Neural crest cell (in vitro differentiated cells): ENCODE measurements at places on chromosomes 6 and 20.

GRCh38 chr6:47109281-47109680 lies 67.1 kb upstream of the ADGRF1 start:
- no peak for DNase-seq

DNA sequence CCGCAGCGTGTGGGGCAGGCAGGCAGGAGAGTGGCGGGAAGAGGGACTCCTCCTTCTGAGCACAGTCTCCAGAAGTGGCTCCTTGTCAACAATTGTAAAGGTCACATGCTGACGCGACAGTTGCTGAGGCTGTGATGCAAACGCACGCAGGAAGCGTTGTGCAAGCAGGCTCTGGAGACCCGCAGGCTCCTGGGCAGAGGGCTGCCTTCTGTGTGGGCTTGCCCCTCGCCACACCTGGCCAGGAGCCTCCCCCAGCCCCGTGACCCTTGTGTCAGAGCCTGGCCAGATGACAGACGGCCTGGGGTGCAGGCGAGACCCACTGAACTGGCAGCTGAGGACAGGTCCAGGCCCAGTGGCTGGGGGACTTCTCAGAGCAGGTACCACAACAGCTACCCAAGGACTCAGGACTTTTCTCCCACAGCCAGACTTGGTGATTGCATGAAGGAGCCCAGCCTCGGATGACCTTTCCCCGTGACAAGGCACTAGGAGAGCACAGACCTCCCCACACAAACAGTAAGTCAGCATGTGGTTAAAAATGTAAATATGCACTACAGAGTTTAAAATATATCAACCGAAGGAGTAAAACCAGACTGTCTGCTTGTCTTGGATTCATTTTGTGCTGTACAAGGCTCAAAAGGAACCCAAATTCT lies 222.1 kb upstream of the RREB1 start:
- DNase-seq = no peak

DNA sequence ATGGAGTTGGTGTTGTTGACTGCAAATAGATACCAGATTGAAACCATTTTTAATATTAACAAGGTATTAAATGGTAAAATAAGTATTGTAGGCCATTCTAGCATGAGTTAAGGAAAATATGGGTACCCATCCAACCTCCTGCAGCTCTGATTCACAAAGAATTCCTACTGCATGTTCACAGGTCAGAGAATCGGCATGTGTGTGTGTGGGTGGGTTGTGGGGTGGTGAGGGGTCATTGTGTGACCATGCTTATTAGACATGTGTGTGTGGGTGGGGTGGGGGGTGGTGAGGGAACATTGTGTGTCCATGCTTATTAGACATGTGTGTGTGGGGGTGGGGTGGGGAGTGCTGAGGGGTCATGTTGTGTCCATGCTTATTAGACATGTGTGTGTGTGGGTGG lies 3.2 kb downstream of the IYD start:
- no peak for DNase-seq

- DNase-seq = no peak
Measured at GRCh38 chr20:23520185-23520584, 29.3 kb downstream of the CST8 start.

- no peak for DNase-seq
Measured at GRCh38 chr6:47633141-47633540, 65.2 kb upstream of the ADGRF4 start.

- no peak for DNase-seq
Measured at GRCh38 chr20:45372646-45373352, 5.3 kb downstream of the TP53TG5 start.

DNA sequence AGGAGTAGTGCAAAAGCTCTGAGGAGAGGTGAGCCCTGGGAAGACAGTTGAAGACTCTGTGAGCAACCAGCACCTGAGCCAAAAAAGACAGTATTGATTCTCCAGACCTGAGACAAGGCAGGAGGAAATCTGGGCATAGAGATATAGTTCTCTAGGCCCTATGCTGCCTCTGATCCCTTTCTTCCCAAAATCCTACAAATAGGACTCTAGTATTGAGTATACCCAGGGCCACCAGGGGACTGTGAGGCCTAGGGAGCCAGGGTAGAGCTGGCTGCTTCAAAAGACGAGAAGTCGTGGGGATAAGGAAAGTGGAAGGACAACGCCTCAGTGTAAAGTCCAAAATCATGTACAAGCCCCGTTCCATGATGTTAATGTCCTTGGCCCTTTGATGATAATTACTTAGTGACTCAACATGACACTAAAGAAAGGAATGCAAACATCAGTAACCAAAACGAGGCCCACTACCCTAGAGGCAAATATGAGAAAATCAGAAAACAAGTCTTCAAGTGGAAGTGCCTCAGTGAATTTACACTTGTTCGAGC lies 197.3 kb upstream of the PROKR2 start:
- no peak for DNase-seq

- DNase-seq = peak; percentile 36
Measured at GRCh38 chr20:36541227-36541767, at the start of gene MYL9. TSS of gene MYL9 (plus strand) at chr20:36541519. CDS start at chr20:36544885, 3,366 bp downstream.

DNA sequence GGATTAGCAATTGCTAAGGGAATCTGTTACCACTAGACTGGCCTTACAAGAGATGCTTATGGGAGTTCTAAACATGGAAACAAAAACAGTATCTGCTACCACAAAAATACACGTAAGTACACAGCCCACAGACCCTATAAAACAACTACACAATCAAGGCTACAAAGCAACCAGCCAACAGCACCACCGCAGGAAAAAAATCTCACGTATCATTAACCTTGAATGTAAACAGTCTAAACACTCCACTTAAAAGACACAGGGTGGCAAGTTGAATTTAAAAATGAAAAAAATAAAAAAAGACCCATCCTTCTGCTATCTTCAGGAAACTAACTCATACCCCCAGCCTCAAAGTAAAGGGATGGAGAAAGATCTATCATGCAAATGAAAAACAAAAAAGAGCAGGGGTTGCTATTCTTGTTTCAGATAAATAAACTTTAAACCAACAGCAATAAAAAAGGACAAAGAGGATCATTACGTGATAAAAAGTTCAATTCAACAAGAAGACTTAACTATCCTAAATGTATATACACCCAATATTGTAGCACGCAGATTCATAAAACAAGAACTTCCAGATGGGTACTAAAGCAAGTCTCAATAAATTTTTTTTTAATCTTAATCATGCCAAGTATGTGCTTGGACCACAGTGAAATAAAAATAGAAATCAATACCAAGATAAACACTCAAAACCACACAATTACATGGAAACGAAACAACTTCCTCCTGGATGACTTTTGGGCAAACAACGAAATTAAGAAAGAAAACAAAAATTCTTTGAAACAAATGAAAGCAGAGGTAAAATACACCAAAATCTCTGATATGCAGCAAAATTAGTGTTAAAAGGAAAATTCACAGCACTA lies 52.3 kb downstream of the RNGTT start:
- DNase-seq = no peak

GRCh38 chr6:93139408-93140081 lies 279.8 kb downstream of the EPHA7 start:
- DNase-seq = no peak

DNA sequence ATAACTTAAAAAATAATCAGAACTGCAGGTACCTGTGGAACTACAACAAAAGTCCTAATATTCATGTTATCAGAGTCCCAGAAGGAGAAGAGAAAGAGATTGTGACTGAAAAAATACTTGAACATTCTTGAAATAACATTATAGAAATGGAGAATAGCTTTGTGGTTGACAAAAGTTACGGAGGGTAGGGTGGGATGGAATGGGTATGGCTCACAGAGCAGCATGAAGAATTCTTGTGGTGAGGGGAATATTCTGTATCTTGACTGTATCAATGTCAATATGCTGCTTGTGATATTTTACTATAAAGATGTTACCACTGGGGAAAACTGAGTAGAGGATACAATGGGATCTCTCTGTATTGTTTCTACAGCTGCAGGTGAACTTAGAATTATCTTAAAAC lies 122.5 kb downstream of the DST start:
- DNase-seq = no peak

GRCh38 chr20:52837378-52837777 lies 134.8 kb upstream of the TSHZ2 start:
- no peak for DNase-seq

DNA sequence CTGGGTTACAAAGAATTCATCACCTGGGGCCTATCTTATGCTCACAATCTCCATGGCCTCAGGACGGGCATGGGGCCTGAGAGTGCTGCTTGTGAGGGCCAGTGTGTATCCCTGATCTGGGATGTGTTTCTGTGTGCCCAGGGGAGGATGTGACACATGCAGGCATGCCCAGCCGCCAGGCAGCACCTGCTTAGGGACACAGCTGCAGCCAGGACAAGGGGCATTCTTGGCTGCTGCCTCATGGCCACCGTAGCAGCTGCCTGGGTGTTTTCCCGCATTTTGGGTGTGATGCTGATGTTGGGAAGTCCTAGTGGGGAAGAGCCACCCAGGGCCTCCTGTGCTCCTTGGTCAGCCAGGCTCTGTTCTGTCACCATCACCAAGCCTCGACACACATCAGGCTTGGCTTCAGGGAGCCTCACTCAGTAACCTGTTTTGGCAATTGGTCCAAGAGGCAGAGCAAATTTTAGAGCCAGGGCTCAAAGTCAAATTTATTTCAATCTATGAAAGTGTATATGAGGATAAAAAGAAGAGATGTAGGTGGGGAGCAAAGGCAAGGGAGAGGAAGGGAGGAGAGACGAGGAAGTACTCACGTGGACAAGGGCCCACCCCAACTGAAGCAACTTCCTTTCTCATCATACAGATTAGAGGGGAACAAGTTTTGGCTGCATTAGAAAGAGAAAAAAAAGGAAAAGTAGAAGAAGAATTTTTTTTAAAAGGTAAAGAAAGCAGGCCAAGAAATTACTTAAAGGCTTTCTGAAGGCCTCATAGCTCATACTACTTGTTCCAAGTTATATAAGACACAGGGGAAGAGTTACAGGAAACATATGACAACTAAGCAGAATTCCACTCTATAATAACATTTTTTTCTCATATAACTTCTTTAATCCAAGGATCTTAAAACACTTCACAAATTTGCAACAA lies 269.9 kb upstream of the SUPT3H start:
- DNase-seq = no peak

GRCh38 chr6:16559071-16559470 lies 202.2 kb downstream of the ATXN1 start:
- no peak for DNase-seq

DNA sequence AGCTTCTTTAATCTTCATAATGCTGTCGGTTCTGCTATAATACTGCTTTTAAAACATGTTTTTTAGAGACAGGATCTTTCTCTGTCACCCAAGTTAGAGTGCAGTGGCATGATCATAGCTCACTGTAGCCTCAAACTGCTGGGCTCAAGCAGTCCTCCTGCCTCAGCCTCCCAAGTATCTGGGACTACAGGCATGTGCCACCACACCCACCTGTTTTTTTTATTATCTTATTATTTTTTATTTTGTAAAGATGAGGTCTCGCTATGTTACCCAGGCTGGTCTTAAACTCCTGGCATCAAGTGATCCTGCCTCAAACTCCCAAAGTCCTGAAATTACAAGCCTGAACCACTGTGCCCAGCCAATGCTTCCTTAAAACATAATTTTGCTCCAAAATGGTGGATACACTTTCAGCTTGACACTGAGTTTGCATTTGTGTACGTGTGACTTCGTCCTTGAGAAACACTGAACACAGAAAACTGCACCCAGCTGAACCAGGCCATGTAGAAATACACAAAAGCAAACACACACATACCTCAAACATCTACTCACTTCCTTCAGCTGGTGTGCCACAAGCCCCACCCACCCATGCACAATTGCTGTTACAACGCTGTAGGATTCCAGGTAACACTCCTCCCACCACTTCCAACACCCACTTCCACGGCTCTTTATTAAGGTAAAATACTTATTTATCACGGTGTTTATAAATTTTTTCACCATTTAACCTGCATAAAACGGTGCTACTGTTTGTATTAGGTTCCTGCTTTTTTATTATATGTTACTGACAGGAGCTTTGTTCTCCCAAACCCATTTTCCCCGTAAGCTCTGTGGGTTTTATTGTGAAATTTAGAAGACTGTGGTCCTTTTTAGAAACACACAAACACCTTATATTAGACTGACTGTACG lies 109.1 kb downstream of the TSHZ2 start:
- DNase-seq = no peak

DNA sequence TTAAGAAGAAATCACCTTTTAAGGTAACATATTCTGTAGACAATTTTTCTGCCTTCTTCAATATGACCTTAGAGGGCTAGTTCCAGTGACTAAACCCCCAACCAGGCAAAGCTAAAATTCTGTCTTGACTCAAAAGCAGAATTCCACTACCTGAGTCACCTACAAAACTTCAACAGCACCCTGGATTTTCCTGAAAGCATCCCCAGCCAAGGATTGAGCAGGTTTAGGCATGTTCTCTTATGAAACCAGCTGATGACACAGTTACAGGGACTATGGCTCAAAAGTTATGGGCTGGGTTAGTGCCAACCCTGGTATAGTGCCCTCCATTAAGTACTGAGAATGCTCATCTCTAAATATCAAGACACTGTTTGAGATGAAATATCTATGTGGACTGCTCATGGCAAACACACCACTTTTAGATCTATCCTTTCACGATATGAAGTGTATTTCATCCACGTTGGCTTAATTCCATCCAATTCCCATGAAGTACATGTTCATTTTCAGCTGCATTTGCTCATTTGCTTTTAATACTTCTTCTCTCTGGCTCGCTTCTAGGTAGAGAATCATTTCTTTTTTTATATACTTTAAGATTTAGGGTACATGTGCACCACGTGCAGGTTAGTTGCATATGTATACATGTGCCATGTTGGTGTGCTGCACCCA lies 53.6 kb upstream of the TNFAIP3 start:
- no peak for DNase-seq

DNA sequence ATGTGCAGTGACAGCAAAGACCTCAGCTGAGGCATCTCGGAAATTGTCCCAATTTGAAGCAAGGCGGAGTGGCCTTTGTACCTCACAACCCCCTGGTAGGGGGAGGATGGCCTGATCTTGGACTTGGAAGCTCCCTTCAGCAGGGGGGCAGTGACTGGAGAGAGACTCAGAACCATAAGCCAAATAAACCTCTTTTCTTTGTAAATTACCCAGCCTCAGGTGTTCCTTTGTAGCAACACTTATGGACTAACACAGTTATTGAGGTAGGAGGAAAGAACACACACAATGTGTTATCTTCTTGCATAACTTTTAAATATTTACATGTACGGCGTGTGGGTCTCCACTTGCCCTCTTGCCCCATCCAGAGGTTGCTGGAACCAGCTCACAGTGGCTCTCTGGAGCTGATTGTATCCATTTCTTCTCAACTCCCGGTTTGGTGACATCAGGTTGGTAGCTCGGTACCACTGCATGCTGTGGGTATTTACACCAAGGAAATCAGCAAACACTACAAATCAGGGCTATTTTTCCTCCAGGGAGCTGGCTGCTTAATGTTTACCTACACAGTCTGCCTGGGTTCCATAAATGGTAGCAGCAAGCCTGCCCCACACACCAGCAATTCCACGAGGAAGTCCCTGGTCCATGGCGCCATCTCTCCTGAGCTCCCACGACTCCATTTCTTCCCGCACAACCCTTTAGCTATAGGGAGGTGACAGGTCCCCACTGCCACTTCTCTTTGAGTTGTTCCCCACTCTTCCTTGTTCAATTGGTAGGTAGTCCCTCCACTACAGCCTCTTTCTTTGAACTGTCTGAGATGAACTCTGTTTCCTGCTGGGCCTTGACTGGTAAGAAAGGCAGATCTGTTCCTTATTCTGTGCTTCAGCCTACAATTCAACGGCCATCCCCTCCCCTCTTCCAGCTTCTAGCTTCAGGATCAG lies 54.3 kb upstream of the TASP1 start:
- DNase-seq = no peak

- DNase-seq = no peak
Measured at GRCh38 chr20:13425381-13426135, 204.5 kb downstream of the ISM1 start.
